ENCODE measurements at places on chromosomes 11 and 22.

- no peak for DNase-seq
These were observed 52.7 kb downstream of the FLRT1 start for GRCh38 chr11:64088162-64089026.

DNA sequence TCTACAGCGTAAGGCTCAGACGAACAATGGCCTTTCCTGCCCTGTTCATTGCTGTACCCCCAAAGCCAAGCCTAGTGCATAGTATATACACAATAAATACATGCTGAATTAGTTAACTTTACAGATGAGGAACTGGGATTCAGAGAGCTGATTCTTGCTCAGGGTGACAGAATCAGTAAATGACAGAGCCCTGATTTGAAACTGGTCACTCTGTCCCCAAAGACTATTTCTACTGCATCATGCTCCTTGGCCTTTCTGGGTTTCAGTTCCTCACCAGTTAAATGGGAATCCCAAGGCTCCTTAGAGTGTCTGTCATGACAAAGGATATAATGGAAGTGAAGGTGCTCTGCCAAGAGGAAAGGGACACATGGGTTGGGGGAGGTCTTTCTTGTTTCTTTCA lies 50.5 kb upstream of the TSKU start:
- DNase-seq = no peak

- no peak for DNase-seq
These were observed 620 bp downstream of the SMPD1 start for GRCh38 chr11:6390718-6391469.

- no peak for DNase-seq
These were observed 38.6 kb downstream of the MUC5B start for GRCh38 chr11:1261241-1262071.

- no peak for DNase-seq
These were observed 106.8 kb downstream of the MICAL3 start for GRCh38 chr22:17917490-17917983.

GRCh38 chr11:60844870-60845221 lies 2.9 kb downstream of the CCDC86 start:
- no peak for DNase-seq

GRCh38 chr22:17303441-17303839 lies 65.8 kb upstream of the CECR2 start:
- no peak for DNase-seq

- DNase-seq = no peak
These were observed 89.1 kb downstream of the DHCR7 start for GRCh38 chr11:71358963-71359567.

Measured in stromal cell of bone marrow (primary cell).